Thymus (tissue), 14 donors: ENCODE measurements at places on chromosomes 5 and 9. TPM values are rescaled to one million over a fixed set of nuclear protein-coding genes. Genes with fewer than 3 reads are reported as not detected.

- peak; percentile 51 for DNase-seq
Measured at GRCh38 chr5:87020099-87020934, 247.4 kb upstream of the RASA1 start.

- DNase-seq = no peak
Measured at GRCh38 chr5:163506095-163506457, 657 bp downstream of the MAT2B start.

DNA sequence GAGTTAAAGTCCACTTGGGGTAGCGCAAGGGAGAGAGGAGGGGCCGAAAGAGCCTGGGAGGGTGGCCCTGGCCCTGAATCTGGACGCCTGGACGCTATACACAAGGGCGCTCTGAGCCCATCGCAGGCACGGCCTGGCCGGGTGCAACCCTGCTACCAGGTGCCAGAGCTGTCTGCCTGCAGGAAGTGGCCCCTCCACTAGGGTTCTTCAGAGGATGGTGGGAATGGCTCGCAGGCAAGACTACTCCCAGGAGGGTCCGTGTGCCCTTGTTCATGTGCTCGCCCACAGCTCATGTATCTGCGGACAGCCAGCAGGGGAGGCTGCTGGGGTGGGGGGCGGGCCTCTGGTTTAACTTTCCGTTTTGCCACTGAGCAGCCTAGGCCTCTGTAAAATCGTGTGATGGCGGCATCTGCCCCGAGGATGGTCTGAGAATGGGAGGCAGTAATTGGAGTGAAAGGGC lies 1.4 kb upstream of the NKD2 start:
- DNase-seq = no peak

DNA sequence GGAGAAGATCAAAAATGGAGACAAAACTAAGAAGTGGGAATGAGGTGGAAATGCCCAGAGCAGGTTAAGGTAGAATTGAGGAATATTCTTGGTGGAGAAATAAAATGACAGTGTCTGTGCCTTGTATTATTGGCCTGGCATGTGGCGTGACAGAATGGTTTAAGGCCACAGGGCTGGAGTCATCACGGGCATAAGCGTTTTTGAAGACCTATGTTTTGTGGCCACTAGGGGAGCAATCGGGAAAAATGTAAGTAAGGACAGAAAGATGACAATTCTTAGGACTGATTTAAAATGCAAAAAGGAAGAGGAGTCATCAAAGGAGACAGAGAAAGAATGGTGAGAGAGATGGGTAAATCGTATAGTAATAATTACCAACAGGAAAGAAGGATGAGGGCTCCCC lies 72.2 kb upstream of the EPB41L4A start:
- no peak for DNase-seq

DNA sequence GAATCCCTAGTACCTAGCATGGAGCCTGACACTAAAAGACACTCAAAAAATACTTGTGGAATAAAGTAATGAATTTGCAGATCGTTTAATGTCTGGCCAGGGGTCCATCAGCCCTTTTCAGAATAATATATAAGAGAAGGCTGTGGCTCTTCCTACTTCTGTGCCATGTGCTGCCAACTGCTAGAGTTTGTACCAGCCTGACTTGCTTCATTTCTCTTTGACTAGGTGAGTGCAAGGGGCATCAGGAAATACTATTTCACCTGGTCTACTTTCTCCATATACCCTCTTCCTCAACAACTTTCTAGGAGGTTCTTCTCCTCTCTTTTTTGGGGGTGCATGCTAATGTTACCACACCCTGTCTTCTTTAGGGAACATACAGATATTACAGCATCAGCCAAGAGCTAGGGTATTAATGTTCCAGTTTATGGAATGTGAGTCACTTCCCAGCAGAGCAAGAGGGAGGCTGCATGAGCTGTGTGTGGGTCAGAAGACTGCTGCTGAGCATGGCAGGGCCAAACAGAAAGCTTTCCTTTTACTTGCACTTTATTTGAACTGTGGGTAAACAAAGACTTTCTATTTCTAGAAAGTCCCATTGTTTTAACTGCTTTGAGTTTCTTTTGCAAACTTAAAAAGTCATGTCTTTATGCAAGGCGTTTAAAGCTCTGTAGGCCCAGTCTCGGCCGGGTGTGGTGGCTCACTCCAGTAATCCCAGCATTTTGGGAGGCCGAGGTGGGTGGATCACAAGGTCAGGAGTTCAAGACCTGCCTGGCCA lies 158.9 kb downstream of the ADAMTSL1 start:
- DNase-seq = no peak

GRCh38 chr5:107574287-107574686 lies 96.5 kb downstream of the EFNA5 start:
- no peak for DNase-seq

DNA sequence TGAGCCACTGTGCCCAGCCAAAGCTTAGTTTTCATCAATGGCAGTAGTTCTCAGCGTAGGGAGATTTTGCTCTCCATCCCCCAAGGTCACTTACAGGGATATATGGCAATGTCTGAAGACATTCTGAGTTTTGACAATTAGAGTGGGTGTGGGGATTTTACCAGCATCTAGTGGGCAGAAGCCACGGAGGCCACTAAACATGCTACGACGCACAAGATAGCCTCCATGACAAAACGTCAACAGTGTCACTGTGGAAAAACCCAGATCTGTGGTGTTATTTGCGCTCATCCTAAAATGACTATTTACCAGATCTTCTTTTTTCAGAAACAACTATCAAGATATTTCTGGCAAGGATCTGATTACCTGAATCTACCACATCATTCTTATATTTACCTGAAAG lies 68.2 kb downstream of the CDC14B start:
- DNase-seq = no peak

DNA sequence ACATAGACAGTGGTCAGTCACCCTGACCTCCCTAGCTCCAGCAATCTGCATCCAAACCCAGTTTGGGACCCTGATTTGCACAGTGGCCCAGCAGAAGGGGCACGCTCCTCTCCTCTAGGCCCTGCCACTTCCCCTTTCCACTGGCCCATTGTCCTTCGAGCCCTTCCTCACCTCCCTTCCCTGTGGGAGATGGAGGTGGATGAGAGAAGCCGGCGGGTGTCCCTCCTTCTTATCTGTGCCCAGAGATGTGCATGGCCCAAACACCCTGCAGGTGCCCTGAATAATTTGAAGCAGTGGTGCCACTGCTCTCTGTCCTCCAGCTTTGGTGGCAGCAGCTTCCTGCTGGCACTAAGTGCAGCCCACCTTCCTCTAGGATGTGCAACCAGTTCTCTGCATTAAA lies 140.0 kb downstream of the BARX1 start:
- no peak for DNase-seq

GRCh38 chr9:121736934-121737462 lies 85.6 kb downstream of the DAB2IP start:
- DNase-seq = no peak

DNA sequence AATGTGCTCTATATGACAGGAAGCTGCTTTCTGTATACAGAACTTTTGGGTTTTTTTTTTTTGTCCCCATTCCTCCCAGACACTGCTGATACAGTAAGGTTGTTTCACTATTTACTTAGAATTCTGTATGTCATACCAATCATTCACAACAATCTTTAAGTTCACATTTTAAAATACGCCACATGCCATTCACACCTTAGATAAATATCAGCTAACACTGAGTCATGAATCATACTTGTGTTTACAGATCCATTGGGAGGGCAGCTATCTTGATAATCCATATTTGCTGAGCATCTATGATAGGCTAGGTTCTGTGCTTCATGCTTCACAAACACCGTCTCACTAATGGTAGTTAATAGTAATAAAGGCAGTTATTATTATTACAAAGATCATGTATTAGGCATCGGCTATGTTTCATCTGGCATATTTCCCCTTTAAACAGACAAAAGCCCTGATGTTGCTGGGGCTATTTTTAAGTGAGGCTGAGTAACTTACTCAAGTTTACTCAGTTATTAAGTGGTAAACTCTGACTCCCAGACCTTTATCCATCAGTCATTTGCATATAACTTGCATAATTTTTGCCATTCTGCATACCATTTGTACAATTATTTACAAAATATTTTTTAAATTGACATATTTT lies 152.2 kb upstream of the HMHB1 start:
- no peak for DNase-seq

DNA sequence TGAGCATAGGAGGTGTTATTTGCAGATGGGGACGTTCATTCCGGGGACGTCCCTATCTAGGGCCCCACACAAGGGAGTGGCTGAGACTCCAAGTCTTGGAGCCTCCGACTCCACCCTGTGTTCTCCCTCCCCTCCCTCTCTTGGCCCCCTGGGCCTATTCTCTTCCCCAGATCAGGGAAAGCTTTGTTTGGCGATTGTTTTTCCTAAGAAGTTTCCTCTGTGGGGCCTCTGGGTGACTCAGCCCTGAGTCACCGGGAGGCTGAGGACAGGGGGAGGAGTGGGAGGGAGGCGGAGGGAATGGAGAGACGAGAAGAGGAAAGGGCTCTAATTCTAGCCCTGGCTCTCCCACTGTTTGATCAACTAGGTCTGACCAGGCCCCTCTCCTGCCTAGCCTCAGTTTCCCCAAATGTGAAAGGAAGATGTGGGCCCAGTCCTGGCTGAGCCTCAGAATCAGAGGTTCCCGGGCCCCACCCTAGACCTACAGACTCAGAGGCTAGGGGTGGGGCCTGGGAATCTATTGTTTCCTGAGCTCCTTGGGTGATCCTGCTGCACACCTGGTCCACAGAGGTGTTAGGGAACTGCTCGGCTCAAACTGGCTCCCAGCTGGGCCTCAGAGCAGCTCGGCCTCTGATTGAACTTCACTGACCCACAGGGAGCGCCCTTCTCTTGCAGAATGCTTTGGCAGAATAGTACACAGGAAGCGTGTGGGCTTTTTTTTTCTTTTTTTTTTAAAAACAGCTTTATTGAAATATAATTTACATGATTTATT lies 19.2 kb downstream of the GSN start:
- no peak for DNase-seq

GRCh38 chr9:21995666-21996398 lies 1.2 kb downstream of the CDKN2B-AS1 start:
- no peak for DNase-seq

DNA sequence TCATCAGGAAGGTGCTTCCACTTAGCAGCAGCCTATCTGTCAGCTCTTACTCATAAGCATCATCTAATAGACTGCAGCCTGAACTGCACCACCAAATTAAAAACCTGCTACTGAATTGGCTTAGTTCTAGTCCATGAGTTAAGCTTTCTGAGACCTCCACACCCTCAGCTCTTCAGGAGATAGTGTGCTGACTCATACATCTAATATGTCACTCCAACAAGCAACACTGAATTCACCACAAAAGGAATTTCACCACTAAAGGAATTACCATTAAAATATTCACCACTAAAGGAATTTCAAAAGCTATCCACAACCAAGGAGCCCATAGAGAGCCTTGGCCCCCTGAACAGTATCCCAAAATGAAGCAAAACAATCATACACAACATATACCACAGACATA lies 418.5 kb upstream of the RORB start:
- no peak for DNase-seq

GRCh38 chr9:92234514-92234913 lies 59.0 kb downstream of the IARS1 start:
- no peak for DNase-seq

- no peak for DNase-seq
Measured at GRCh38 chr5:169893010-169893409, 87.3 kb downstream of the INSYN2B start.

GRCh38 chr5:114249823-114250222 lies 112.0 kb upstream of the KCNN2 start:
- no peak for DNase-seq

DNA sequence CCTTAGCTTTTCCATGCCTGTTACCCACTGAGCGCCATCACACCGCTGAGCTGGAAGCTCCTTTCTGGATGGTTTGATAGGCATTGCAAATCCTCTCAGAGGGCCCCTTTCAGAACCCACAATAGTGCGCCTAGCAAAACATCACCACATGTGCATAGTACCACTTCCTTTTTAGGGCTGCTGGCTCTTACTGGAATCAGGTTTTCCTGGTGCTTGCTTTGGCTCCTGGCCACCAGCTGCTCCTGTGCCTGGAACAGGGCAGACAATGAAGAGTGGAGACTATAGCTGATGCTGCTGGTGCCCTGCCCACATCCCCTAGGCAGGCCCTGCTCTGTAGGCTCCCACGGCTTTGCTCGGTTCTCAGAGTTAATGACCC lies 163.6 kb upstream of the SEMA6A start:
- DNase-seq = no peak

PTCD2 gene
- 4.1 TPM for polyA plus RNA-seq

DDX4 gene
- 0.57 TPM for polyA plus RNA-seq

OCLN gene
- 7.4 TPM for polyA plus RNA-seq

PRUNE2 gene
- 2.0 TPM for polyA plus RNA-seq
